Activated naive CD8-positive, alpha-beta T cell treated with anti-CD3 and anti-CD28 coated beads, Interleukin-2, amount 10 ng/mL, durations not matched to agents 7 days and 5 days (primary cell): ENCODE measurements at places on chromosomes 7 and 10. TPM values are rescaled to one million over a fixed set of nuclear protein-coding genes. Genes with fewer than 3 reads are reported as not detected.

GRCh38 chr7:40799-41750, 151.3 kb upstream of the FAM20C start:
- DNase-seq, result no peak

GRCh38 chr10:83934641-83935338, 204.5 kb upstream of the GHITM start:
- DNase-seq, result no peak

DNA sequence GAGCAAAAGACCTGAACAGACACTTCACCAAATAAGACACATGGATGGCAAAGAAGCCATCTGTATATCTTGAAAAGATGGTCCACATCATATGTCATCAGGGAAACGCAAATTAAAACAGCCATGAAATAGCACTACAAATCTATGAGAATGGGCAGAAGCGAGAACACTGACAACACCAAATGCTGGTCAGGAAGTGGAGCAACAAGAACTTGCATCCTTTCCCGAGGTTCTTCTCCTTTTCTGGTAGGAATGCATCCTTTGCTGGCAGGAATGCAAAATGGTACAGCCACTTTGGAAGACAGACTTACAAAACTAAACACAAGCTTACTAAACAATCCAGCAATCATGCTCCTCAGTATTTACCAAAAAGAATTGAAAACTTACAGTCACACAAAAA, 60.0 kb downstream of the PIK3AP1 start:
- no peak for DNase-seq

DNA sequence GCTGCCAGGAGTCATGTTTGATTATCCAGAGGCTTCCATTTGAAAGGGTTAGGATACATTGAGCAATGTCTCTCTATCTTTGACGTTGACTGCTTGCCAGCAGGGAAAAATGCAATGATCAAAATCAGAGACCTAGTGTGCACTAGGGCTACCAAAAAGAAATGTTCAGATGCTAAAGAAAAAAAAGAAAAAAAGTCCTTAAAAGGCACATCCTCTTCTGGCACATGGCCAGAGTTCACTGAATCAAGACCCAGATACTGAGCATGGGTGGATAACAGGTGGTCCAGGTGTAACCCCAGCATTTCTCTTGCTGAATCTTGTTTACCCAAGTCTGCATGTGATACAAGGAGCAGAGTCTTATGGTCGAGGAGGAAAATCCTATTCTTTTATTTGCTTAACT, 899.3 kb downstream of the SORCS3 start:
- DNase-seq, result no peak

GRCh38 chr7:28199021-28199510, 18.5 kb upstream of the JAZF1 start:
- no peak for DNase-seq

- DNase-seq, result no peak
These were observed 86.5 kb downstream of the GSAP start for GRCh38 chr7:77329466-77330168.

DNA sequence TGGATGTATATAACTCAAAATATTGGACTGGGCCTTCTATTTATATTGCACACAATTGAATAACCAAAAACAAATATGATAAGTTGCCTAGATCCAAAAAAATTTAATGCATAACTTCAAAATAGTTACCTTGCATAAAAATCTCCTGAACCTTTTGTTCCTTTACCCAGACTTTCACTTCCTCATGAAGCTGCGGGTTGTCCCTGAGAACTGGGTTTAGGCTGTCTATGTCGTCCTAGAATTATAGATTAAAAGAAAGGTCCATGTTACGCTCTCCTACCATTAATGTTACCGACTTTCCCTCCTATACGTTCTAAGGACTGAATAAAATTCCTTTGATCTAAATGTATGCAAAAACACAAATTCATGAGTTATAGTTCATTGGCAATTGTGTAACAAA, 86.6 kb downstream of the NRBF2 start:
- no peak for DNase-seq

DNA sequence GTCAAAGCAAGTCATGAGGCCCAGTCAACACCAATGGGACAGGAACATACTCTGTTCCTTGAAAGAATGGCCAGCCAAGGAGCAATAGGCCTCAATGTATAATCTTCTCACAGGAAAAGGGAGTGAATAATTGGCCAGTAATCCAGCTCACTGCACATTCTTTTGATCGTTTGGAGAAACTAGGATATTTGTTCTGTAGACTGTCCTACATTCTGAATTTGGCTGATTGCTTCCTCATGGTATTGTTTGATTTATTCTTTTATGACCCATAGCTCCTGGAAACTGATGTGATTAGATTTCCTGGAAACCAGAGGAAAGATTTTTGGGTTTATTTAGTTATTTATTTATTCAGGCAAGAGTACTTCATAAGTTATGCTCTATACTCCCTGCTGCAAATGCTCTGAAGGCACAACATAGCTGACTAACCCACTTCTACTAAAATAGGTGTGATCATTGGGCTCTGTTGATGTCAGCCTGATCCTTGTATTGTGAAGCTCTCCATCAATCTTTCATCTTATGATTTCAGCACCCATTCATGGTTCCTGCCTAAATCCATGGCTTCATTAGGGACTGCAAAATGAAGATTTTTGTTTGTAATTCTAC, 745.2 kb downstream of the SUGCT start:
- no peak for DNase-seq

GRCh38 chr10:79052291-79053080, 16.3 kb upstream of the ZMIZ1 start:
- DNase-seq, result peak; percentile 29

DNA sequence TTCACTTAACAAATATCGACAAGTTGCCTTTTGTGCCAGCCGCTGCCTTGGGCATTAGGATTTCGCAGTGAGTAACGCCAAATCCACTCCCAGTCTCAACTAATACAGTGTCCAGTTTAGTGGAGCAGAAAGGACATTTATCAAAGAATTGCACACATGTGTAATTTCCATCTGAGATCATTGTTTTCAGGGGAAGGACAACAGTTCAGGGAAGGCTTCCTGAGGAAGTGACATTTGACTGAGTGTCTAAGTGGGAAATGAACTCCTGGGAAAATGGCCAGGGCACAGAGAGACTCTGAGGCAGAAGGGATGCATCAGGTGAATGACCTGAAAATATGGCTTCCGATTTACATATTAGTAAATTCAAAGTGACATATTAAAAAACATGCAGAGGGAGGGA, 89.4 kb downstream of the ITGA8 start:
- no peak for DNase-seq

DNA sequence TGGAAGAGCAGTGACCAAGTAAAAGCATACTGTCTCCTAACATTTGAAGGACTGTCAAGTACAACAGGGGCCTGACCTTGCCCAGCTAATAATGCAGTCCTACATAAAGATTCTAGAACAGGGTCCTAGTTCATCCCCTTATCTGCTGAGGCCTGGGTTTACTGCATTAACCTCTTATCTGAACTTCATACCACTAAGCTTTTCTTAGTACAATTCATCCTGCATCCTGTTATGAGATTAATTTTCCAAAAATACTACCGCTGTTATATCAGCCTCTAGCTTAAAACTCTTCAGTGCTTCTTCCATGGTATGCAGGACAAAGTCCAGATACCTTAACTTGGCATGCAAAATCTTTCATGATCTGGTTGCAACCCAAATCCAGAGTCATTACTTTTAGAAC, 72.5 kb downstream of the CHRM2 start:
- DNase-seq, result no peak

DNA sequence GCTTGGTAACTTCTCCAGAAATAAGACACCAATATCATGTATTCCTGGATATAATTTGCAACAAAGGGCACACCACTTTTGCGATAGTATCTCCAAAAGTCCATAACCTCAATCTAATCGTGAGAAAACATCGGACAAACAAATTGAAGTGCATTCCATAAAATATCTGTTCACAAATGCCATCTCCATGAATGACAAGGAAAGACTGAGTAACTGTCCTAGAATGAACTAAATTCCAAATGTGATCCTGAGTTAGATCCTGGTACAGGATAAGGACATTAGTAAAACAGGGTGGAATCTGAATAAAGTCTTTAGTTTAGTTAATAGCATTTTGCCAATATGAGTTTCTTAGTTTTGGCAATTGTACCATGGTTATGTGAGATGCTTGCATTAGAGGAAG, 384.2 kb downstream of the SUGCT start:
- no peak for DNase-seq

- DNase-seq, result no peak
These were observed 2.0 kb upstream of the ARPC1B start for GRCh38 chr7:99372275-99373090.

GRCh38 chr10:96511044-96511945, 2.4 kb downstream of the TLL2 start:
- no peak for DNase-seq

GRCh38 chr10:118220346-118220850, 121.7 kb downstream of the FAM204A start:
- no peak for DNase-seq

DNA sequence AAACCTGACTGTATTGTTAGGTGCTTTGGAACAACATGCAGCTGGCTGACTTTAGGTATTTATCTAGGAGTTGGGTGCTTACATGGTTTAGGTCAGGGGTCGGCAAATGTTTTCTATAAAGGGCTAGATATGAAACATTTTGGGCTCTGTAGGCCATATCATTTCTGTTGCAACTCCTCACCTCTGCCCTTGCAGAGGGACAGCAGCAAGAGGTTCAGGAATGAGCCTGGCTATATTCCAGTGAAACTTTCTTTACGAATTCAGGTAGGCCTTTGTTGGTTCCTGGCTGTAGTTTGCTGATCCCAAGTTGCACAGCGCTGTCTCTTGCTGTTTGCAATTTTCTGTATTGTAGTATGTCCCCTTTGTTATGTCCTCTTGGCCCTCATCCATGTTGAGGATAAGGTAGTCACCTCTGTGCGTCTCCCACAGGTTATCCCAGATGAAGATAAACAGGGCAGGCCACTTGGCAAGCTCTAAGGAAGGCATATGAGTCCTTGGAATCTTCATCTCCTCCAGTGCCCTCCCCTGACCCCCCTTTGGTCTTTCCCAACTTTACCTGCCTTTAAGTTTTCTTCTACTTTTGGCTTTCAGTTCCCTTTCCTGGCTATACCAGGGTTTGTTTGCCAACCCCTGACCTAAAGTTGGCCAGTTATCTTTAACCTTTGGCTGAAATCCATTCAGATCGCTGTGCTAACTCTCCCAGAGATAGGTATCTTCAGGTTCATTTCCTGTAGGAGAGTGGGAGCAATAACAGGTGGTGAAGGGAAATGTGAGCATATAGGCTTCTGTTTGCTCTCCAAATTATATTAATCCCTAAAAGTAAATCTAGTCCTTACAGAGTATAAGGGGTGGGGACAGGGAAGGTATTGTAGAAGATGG, 36.1 kb downstream of the SGPL1 start:
- DNase-seq, result no peak

DNA sequence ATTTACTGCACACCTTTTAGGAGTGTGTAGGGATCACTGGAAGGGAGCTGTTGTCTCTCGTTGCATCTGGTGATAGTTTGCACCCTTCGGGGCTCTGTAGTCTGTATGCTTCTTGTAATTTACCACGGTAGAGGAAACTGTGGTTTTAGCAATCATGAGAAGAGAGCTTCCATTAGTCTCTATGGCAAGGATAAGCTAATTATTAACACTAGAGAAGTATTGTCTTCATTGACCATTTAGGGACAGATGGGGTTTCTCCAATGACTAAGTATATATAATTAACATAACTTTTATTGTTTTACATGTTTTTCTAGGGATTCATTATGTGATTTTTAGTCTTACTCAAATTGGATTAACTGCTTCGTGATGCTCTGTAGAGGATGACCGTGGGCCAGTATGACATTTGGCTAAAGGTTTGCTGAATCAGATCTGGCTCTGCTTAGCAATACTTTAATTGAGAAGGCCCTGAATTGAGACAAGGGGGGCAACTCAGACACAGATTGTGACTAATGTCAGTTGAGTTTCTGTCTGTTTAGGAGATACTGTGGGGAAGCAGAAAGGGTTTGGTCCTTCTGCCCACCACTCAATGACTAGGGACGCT, 8.7 kb downstream of the SLC18A2 start:
- no peak for DNase-seq

DNA sequence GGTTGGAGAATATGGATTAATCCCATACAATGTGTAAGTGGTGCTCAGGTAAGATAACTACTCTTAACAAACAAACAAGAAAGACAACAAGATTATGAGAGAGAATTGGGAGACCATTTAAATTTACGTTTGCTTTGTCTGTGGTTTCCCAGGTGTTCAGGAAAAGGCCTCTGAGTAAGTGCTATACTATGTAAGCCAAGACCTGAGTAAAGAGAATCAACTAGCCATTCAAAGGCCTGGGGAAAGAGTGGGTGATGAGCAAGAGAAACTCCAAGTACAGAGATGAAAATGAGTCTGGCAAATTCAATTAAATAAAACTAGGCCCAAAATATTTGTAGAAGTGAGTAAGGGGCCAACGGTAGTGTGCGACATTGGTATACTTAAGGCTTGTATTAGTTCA, 9.9 kb downstream of the CSTF2T start:
- DNase-seq, result no peak

- DNase-seq, result no peak
These were observed 28.9 kb downstream of the POR start for GRCh38 chr7:75943864-75944263.

DNA sequence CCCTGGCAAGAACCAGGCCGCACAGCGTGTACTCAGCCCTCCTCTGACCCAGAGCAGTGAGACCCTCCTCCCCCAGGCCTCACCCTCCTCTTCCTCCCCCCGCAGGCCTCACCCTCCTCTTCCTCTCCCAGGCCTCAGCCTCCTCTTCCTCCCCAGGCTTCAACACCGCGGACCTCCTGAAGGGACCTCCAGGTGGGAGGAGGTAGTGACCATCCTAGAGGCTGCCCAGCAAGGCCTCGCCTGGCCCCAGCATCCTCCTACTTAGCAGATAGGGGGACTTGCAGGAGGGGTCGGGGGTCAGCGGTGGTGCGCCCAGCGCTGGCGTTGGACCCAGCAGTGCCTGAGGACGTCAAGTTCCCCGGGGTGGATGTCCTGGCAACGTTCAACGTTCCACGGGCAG, 270.8 kb downstream of the ELFN1 start:
- peak; percentile 53 for DNase-seq

GRCh38 chr7:50632561-50633413, 67.6 kb upstream of the DDC start:
- DNase-seq, result peak; percentile 40

DNA sequence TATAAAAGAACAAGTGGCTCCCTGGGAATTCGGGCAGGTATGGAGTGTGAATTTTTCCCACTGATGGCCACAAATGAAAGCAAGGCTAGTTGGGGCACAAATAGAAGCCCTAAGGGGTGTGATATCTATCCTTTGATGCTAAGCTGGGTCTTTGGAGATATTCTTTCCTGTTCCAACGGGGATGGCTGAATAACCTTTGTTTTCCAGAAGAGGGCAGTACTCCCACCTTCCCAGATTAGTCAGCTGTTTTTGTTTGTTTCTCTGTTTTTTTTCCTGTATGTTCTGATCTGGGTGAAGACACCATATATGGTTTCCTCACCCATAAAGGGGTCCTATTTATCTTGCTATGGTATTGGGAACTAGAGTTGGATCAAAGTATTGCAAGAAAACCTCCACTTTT, 947.7 kb upstream of the SORCS1 start:
- DNase-seq, result no peak

The R3HCC1L gene
- 19.6 TPM for total RNA-seq

The NUDCD3 gene
- total RNA-seq, result 99.1 TPM

The CPA1 gene
- not detected for total RNA-seq

The PNLIPRP2 gene
- total RNA-seq, result not detected

The MCMBP gene
- 75.5 TPM for total RNA-seq

The TAS2R41 gene
- total RNA-seq, result not detected

The WNT2 gene
- total RNA-seq, result not detected

The IFIT1B gene
- not detected for total RNA-seq

The OR6V1 gene
- not detected for total RNA-seq

The ACTL6B gene
- not detected for total RNA-seq

The ZNF316 gene
- 42.6 TPM for total RNA-seq
